Putamen (tissue), 1 donor: ENCODE measurements at places on chromosomes 7 and 10.

GRCh38 chr7:44797329-44798258 lies 1.1 kb downstream of the PPIA start:
- DNase-seq, result peak; percentile 89

- no peak for DNase-seq
Measured at GRCh38 chr10:110947061-110947595, 27.7 kb downstream of the SHOC2 start.

- DNase-seq, result no peak
Measured at GRCh38 chr7:154690411-154690810, 312.5 kb downstream of the PAXIP1 start.

DNA sequence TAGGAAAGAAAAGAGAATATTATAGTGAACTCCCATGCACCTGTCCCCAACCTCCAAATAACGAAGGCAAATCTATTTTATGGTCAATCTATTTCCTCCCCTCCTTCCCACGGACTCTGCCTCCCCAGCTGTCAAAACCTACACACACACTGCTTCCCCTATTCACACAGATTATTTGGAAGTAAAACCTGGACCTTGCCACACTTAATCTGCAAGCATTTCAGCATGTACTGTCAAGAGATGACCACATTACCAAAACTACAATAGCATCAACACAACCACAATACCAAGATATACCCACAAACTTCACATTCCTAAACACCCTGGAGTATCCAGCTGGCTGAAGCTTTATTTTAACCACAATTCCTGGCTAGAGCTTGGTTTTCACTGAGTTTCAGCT lies 27.8 kb upstream of the KCNK18 start:
- no peak for DNase-seq
